ENCODE measurements at places on chromosomes 7 and 10.

- peak; percentile 34 for DNase-seq
Measured at GRCh38 chr7:142319970-142320369, 62.1 kb upstream of the PRSS58 start.

DNA sequence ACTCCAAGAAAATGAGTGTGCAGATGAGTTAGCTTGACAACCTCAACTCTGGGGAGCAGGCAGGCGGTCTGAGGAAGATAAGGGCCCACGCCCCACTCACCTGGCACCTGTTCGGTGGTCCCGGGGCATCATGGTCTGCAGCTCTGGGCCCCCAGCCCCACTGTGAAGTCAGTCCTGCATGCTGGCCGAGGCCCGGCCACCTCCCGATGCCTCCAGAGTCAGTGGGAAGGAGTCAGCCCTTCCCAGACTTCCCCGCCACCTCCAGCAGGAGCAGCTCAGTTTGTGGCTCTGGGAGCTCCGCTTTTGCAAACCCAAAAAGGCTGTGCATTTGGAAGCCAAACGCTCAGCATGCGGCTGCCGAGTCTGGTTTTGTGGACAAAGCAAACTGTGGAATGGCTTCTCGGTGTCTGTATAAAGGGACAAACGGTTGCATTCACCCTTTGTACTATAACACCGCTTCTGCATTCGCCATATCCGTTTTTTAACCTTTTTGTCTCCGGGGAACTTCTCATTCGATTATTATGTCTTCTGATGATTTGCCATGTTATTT, 167.3 kb downstream of the CCDC3 start:
- DNase-seq, result no peak

DNA sequence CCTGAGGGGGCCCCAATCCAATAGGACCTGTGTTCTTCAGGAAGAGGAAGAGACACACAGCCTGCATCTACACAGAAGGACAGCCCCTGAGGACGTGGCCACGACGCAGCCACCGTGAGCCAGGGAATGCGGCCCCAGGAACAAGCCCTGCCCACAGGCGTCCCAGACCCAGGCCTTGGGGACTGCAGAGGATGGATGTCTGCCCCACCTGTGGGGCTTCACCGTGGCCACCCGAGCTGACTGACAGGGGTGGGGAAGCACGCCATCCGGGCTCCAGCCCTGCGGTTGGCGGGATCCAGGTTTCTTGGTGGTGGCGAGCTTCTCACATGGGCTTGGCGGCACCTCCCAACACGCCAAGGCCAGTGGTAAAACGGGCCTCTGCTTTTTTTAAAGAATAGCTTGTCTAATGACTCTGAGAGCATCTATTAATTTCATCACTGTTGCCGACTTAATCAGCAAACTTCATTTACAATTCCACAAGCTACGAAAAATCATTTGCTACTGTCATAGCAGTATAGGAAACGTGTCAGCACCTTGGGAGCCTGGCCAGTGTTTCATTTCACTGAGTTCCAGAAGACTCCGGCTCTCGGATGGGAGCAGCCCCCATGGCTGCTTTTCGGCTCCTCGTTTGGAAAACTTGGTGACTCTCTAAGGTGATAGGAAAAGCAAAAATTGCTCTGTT, 584.0 kb downstream of the PTPRN2 start:
- DNase-seq, result no peak

DNA sequence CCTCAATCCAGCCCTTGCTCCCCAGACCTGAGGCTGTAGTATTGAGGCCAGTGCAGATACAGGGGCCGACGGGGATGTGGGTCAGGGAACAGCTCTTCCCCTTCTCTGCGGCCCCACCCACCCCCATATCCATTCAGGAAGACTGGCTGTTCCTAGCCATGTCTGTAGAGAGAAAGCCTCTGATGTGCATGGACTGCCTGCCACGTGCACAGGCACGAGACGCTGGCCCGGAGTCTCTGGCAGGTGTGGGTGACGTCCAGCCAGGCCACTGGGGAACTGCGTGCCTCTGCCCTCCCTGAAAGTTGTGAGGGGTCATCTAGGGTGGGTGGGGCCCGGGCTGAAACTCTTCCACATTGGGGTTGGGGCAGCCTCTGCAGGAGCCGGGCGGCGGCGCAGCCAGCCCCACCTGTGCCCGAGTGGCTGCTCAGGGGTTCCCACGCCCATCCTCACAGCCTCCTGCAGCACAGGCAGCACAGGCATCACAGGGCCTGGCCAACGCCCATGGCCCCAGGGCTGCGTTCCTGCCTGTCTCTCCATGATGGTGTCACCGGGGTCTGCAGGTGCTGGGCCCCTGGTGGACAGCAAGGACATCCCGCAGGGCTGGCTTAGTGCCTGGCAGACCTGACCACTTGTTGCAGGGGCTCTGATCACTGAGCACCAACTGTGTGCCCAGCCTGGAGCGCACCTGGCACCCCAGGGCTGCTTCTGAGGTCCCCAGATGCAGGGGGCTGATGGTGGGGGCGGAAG, 27.5 kb downstream of the MICALL2 start:
- no peak for DNase-seq

DNA sequence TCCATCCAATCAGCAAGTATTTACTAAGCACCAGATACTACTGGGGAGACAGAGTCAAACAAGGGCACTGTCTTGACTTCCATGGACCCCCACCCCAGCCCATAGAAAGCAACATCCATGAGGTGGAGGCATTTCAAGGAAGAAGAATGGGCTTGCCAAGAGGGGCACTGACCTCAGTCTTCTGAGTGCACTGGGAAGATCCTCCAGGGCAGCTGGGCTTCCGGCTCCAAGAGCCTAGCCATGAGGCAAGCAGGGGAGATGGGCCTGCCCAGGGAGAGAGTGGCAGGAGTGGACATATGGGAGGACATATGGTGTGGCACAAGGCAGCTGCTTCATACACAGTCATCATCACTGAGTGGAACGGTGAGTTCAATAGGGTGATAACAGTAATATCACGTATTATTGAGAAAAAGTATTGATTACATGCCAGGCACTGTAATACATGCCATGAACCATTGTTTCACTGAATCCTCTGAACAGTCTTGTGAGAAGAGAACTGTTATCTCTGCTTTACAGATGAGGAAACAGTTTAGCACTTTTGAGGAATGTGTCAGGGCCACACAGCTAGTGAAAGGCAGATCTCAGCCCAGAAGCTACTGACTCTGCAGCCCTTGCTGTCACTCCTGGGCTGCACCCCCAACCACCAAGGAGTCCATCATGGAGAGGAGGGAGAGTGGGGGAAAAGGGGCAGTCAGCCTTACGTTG, 331.7 kb upstream of the ZMIZ1 start:
- no peak for DNase-seq

DNA sequence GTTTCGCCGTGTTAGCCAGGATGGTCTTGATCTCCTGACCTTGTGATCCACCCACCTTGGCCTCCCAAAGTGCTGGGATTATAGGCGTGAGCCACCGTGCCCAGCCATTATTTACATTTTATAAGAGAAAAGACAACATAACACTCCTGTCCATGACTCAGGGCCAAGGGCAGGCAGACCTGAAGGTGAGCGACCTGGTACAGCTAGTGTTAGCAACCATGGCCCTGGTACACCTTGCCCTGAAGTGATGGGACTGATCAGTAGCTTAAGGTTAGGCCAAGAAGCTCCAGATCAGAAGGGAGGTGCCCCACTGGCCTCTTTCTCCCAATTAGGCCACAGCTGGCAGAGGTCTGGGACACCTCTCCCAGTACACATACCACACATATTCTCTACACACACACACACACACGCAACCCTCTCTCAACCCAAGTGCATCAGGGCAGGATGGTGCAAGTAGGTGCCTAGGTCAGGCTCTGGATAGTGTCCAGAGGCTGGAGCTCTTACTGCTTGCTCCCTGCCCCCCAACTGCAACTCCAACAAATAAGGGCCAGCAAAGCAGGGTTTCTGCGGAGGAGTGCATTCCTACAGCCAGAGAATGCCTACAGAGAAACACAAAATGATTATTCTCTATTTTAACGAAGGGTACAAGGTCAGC, 43.8 kb downstream of the DPCD start:
- DNase-seq, result no peak

- no peak for DNase-seq
Measured at GRCh38 chr10:88810196-88810961, 7.8 kb downstream of the LIPM start.

- DNase-seq, result no peak
Measured at GRCh38 chr10:127736915-127737562, at the start of gene FOXI2. Gene FOXI2 (plus strand): TSS chr10:127737185. CDS start chr10:127737274, 89 bp downstream.

DNA sequence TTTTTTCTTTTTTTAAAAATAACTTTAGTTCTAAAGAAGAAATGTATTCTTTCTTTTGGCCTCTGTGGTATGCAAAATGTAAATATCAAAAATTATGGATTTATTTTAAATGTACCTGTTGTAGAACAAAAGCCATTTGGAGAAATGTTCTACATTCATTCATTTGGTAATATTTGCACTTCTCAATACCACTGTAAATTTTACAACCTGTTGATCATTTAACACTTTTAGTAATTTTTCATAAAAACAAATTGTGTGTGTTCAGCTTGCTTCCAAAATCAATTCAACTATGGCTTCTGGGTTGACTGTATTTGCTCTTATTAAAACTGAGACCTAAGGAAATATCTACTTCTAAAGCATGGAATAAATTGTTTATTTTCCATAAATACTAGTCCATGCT, 2.3 kb upstream of the IGF2BP3 start:
- DNase-seq, result no peak

DNA sequence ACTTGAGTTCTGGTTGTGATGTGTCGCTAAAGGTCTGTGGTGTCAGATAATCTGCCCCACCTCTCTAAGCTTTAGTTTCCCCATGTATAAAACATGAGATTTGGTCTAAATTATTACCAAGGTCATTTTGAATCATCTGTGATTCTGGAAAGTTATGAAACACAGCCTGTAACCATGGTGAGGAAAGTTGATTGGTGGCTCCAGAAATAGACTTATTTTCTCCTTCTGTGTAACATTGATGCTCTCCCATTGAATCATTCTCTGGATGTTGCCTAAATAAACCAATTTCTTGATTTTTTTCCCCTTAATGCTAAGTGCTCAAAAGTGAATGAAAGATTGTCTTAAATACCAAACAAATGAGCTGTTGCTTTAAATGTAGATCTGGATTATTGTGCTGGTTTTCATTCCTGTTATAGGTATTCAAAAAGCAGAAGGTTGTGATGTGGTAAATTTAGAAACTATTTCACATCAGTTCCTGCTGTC, 30.0 kb upstream of the PCGF5 start:
- DNase-seq, result no peak

- DNase-seq, result no peak
Measured at GRCh38 chr7:112898432-112899290, 108.5 kb upstream of the TMEM168 start.

- DNase-seq, result no peak
Measured at GRCh38 chr7:151035902-151036301, 7.7 kb downstream of the ABCB8 start.

DNA sequence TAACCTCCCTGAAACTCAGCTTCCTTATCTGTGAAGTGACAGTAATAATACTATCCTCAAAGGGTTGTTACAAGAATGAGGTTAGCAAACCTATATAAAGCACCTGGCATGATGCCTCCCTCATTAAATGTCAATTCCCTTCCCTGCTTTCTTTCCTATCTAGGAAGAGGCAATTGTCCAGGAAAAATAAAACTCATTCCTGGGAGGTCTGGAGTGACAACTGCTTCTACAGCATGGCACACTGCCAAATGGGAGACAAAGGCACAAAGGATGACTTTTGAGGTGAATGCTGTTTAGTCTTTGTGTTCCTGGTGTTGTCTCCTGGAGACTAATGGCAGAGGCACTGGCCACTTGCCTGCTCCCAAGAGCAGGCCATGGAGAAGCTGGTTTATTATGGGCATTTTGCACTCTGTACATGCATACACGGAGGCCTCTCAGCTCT, 32.2 kb upstream of the PDE1C start:
- no peak for DNase-seq

GRCh38 chr7:73879977-73880681, 19.2 kb downstream of the TMEM270 start:
- no peak for DNase-seq

- DNase-seq, result no peak
Measured at GRCh38 chr7:77498659-77499379, 38.3 kb upstream of the PTPN12 start.

DNA sequence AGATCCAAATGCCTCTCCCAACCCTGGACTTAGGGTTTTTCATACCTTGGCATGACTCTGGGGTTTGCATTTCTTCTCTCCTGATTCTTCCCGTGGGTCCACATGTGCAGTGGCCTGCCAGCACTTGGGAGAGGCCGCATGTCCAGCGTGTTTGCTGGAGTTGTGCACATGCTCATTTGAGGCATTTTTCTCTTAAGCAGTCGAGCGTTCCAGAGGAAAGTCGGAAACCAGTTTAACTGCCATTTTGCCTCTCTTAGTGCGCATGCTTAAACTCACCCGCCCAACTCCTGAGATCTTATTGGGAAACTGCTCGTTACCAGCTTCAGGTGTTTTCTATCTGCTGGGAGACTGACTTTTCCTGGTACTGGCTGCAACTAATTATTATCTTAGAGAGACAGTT, 888.4 kb upstream of the PHF14 start:
- no peak for DNase-seq

- DNase-seq, result no peak
Measured at GRCh38 chr7:118304100-118304499, 79.6 kb downstream of the ANKRD7 start.

- no peak for DNase-seq
Measured at GRCh38 chr7:303884-304573, 14.1 kb downstream of the FOXL3 start.

- DNase-seq, result no peak
Measured at GRCh38 chr7:41336455-41336952, 366.4 kb downstream of the INHBA start.

GRCh38 chr10:99329304-99329553, at the start of gene CNNM1:
Gene CNNM1 (plus strand): TSS chr10:99329356. CDS start chr10:99329388, 32 bp downstream.
- no peak for DNase-seq

DNA sequence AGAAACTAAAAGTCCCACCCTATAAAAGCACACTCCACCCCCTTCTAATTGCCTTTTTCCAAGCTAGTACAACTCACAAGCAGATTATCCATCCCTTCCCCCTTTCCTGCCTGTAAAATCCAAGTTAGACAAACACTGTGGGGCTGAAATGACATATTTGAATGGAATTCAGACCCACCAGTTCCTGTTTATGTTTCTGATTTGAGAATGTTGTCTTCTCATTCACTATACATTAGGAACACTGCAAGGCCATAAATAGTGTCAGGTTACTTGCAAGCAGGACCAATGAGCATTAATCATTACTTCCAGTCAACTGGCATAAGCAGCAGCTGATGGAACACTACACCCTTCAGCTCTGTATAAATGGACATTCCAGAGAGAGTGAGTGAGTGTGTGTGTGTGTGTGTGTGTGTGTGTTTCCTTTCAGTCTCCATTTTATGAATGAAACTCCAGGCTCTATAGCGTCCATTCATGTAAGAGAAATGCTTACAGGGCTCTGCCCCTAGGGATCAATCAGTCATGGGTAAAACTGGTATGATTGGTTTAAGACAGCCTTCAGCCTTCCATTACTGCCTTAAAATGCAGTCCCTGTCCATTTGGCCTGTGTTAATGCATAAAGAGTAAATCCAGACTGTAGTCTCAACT, 69.3 kb downstream of the ETV1 start:
- DNase-seq, result no peak

DNA sequence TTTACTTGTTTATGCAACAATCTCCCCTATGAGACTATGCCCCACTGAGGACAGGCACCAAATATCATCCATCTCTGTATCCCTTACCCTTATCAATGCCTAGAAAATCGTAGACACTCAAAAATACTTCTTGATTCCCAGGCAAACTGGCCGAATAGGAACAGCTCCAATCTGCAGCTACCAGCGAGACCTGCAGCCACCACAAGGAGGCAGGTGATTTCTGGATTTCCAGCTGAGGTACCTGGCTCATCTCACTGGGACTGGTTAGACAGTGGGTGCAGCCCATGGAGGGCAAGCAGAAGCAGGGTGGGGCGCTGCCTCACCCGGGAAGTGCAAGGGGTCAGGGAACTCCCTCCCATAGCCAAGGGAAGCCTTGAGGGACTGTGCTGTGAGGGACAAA, 10.8 kb upstream of the PPP1R3C start:
- DNase-seq, result no peak
